ENCODE measurements at places on chromosomes 11 and 22. TPM values are rescaled to one million over a fixed set of nuclear protein-coding genes. Genes with fewer than 3 reads are reported as not detected.
A peak's percentile ranks its signal among the peaks of the same experiment; 100 is the strongest.

GRCh38 chr11:129285402-129285786 lies 90.3 kb upstream of the BARX2 start:
- H3K27ac ChIP-seq = no peak overlapping the region
- DNase-seq = no peak
- no peaks in the 10 kb centered on the region for H3K4me1 ChIP-seq
- H3K27me3 ChIP-seq = no peaks in the 10 kb centered on the region

- no peaks in the 10 kb centered on the region for H3K36me3 ChIP-seq
- H3K4me1 ChIP-seq = peaks cover 5% of the 10 kb centered on the region
- H3K27me3 ChIP-seq = no peaks in the 10 kb centered on the region
- peak; percentile 72 for DNase-seq
Observed at GRCh38 chr11:92636543-92637188, 332.8 kb upstream of the MTNR1B start.

DNA sequence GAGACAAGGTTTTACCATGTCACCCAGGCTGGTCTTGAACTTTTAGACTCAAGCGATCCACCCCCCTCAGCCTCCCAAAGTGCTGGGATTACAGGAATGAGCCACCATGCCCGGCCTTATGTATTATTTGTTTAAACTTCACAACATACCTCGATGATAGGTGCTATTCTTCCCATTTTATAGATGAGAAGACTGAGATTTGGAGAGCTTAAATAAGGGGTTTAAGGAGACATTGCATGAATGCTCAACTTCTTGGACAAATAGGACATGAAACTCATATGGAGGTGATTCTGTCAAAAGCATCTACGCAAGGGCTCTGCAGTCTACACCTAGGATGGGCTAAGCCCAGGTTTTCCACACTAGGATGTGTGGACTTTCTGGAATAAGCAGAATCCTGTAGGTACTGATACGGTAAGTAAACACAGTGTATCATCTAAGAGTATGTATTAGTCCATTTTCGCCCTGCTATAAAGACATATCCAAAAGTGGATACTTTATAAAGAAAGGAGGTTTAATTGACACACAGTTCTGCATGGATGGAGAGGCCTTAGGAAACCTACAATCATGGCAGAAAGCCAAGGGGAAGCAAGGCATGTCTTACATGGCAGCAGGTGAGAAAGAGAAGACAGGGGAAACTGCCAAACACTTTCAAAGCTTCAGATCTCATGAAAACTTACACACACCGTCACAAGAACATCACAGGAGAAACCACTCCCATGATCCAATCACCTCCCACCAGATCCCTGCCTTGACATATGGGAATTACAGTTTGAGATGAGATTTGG lies 62.8 kb upstream of the CAPRIN1 start:
- no peak overlapping the region for H3K4me3 ChIP-seq
- H3K4me1 ChIP-seq = no peaks in the 10 kb centered on the region
- DNase-seq = no peak
- no peaks in the 10 kb centered on the region for H3K36me3 ChIP-seq
- H3K27me3 ChIP-seq = no peaks in the 10 kb centered on the region

DNA sequence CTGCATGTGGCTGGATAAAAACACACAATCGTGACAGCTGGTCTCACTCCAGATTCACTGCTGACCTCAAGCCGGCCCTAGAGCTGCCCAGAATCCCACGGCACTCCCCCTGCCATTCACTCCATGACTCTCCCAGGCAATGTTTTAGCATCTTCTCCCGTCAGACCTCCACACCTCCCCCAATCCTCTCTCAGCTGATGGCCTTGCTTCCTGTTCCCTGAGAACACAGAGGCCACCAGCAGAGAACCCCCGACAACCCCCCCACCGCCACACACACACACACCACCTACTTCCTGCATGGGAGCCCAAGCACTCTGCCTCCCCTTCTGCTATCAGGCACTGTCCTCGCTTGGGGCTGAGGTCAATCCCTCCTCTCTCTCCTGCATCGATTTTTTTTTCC lies 9.3 kb downstream of the TNKS1BP1 start:
- no peak for DNase-seq
- peaks cover 97% of the 10 kb centered on the region for H3K4me1 ChIP-seq
- H3K4me3 ChIP-seq = no peak overlapping the region
- peaks cover 56% of the 10 kb centered on the region for H3K36me3 ChIP-seq
- no peaks in the 10 kb centered on the region for H3K27me3 ChIP-seq

DNA sequence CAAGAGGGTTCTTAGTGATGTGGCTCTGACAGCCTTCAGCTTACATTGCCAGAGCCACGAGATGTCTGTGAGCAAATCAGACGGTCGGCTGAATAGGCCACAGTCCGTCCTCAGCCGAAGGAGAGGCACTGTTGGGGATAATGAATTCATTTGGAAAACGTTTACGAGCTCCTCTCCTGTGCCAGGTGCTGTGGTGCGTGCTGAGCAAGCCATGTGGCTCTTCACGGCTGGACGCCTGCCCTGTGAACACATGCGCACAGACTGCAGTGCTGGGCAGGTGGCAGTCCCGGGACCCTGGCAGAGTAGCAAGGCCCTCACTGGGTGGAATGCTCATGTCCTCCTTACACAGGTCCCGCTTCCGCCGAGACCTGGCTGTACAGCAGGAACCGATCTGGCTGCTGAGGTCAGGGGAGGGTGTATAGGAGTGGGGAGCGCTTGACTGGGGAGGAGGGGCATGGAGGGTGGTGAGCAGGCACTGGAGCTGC lies 6.8 kb downstream of the TBC1D22A start:
- no peak overlapping the region for H3K4me3 ChIP-seq
- peaks cover 69% of the 10 kb centered on the region for H3K4me1 ChIP-seq
- DNase-seq = no peak
- no peaks in the 10 kb centered on the region for H3K27me3 ChIP-seq

- peaks cover 13% of the 10 kb centered on the region for H3K4me1 ChIP-seq
- H3K36me3 ChIP-seq = no peaks in the 10 kb centered on the region
- H3K4me3 ChIP-seq = no peak overlapping the region
- DNase-seq = no peak
Observed at GRCh38 chr22:26993886-26994285, 336.5 kb downstream of the MIAT start.

GRCh38 chr22:44909241-44909640 lies 100.6 kb downstream of the PHF21B start:
- H3K4me1 ChIP-seq = no peaks in the 10 kb centered on the region
- peaks cover 7% of the 10 kb centered on the region for H3K36me3 ChIP-seq
- no peak overlapping the region for H3K4me3 ChIP-seq
- H3K27ac ChIP-seq = no peak overlapping the region

DNA sequence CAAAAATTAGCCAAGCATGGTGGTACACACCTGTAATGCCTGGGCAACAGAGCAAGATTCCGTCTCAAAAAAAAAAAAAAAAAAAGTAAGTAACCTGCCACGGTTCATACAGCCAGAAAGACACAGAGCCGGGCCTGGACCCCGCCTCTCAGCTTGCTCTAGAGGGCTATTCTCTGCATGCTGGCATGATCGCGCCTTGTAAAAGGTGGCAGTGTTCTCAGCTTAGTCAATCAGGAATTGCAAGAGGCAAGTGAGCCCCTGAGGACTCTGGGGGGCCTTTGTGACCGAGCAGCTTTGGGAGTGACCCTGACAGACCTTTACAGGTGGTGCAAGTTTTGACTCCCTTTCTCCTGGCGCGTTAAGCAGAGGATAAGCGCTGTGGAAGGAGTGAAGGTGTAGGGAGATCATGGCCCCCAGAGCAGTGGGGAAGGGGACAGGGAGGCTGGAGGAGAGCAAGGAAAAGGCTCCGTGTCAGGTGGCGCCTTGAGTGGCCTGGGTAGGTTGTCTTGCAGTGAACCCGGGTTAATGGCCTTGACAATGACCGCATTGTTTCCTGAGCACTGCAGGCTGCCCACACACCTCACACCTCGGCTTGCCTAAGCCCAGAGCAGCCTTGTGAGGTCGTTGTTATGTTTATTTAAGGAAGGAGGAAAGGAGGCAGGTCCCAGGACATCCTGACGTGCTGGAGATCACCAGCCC lies 48.9 kb downstream of the CDPF1 start:
- H3K27ac ChIP-seq = no peak overlapping the region
- H3K4me1 ChIP-seq = peaks cover 1% of the 10 kb centered on the region
- H3K4me3 ChIP-seq = no peak overlapping the region
- H3K27me3 ChIP-seq = no peaks in the 10 kb centered on the region

DNA sequence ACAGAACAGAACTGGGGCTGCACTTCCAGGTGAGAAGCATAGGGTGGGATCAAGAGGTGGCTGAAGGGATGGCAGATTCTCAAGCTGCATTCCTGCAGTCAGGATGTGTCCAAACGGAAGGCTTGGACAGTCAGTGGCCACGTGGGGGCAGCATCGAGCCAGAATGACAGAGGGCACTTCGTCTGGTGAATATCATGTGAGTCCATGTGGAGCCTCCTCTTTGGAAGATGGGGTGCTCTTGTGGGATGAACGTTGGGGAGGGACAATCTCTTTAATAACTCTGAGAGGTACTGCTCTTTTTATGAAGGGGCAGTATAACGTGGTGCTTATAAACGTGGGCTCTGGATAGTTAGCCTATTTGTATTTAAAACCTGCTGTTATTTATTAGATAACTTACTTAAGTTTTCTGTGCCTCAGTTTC lies 154.9 kb upstream of the NAV2 start:
- H3K4me1 ChIP-seq = no peaks in the 10 kb centered on the region
- H3K4me3 ChIP-seq = no peak overlapping the region
- DNase-seq = no peak
- no peak overlapping the region for H3K27ac ChIP-seq

DNA sequence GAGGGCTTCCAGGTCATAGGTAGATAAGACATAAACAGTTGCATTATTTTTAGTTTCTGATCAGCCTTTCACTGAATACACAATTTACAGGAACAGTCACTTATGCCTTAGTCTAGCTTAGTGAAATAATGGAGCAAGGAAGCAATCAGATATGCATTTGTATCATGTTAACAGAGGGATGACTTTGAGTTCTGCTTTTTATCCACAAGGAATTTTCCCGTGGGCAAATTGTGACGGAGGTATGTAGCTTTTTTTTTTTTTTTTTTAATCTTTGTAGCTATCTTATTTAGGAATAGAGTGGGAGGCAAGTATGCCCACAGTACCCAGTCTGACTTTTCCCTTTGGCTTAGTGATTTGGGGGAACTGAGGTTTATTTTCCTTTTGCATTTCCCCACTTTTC lies 3.4 kb upstream of the NLRP10 start:
- no peak overlapping the region for H3K27ac ChIP-seq
- H3K4me3 ChIP-seq = no peak overlapping the region
- H3K36me3 ChIP-seq = no peaks in the 10 kb centered on the region

The C11orf24 gene
- total RNA-seq = 41.5 TPM

DNA sequence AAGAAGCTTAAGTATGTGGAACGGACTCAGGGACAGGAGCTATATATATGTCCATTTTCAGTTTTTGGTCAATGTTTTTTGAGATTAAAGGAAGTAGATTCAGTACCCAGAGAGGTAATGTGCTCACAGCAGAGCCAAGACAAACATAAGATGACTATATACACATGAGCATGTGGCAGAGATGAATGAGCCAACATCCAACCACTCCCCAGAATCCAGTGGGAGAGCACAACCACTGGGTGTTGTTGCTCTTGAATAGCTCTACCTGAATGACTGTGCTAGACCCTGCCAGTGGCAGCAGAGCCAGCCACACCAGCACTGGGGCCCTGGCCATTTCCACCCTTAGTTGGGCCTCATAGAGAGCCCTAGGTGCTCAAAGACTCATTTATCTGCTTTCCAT lies 10.7 kb upstream of the SYTL2 start:
- no peaks in the 10 kb centered on the region for H3K4me1 ChIP-seq
- no peak overlapping the region for H3K4me3 ChIP-seq
- DNase-seq = no peak
- H3K27me3 ChIP-seq = no peaks in the 10 kb centered on the region
- H3K36me3 ChIP-seq = no peaks in the 10 kb centered on the region
- H3K27ac ChIP-seq = no peak overlapping the region

DNA sequence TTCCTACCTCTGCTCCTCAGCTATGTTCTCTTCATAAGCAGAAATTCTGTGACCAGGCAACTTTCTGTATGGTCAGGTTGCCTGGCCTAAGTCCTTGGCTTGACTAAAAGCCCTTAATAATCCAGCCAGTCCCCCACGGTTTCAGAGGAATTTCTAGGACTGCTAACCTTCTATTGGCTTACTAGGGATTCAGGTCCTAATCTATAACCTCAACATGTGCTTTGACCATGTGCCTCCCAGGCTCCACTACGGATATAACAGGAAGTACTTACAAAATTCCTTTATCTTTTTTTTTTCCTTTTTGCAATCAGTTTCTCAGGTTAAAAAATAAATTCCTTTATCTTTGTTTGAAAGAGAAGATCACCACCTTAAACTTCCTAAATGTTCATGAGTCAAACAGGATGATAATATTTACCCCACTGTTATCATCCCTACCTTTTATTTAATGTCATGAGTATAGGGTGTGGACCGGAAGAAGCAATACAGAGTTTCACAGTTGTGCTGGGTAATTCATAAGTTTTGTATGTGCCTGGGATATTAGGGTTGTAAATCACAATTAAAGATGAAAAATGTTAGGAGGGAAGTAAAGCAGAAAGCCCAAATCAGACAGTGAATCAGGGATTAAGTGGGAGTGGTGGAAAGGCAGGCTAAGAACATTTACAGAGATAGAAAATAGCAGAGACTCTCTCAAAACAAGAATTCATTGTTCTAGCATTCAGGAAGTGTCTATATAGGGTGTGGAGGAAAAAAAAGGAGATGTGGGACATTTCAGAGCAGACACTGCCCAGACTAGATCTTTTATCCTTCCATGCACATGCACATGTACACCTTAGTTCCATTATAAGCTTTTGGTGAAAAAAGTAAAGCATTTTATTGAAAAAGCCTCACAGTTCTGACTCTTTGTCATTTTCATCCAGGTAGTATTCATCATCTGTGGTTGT lies 10.7 kb upstream of the POGLUT3 start:
- H3K27me3 ChIP-seq = no peaks in the 10 kb centered on the region
- no peaks in the 10 kb centered on the region for H3K36me3 ChIP-seq
- H3K4me1 ChIP-seq = no peaks in the 10 kb centered on the region
- DNase-seq = no peak

DNA sequence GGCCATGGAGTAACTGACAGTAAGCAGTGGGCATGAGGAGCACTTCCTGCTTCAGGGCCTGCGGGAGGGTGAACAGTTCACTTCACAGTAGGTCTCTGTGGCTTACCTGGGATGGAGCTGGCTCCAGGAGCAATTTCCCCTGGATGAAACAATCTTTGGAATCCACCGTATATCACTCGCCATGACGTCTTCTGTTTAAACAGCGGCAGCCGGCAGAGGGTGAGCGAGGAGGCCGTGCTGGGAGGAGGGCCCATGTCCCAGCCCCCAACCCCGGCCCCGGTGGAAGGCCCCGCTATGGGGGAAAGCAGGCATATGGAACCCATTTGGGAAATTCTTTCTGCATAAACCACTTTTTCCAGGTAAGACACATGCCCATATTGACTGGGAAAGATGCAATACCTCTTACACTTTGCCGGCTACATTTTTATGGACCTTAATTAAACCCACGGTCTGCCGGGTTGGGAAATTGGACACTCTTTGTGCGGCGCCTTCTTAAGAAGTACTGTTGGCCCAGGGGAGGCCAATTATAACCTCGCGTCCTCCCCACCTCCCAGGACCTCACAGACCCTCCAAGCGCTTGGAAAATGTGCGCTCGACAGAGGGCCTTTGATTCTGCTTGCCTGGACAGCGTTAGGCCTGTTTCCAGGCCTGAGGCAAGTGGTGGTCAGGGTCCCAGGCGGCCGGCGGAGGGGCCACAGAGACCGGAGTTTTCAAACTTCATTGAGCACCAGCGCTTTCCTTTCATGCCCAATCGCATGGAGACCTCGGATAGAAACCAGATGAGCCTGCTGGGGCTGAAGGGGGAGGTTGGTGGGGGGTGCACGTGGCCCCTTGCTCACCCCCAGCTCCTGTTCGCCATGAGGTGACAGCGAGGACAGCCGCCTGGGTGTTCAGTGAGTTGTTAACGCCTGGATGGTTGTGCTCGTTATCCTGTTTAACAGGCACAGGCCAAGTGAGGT lies 40.4 kb downstream of the SMIM38 start:
- H3K36me3 ChIP-seq = no peaks in the 10 kb centered on the region
- no peaks in the 10 kb centered on the region for H3K27me3 ChIP-seq
- H3K4me1 ChIP-seq = peaks cover 4% of the 10 kb centered on the region
- H3K4me3 ChIP-seq = no peak overlapping the region

The DPP3 gene
- total RNA-seq = 18.1 TPM

All from esophagus muscularis mucosa (tissue), 4 donors.